Substantia nigra (tissue), 51 donors: ENCODE measurements at places on chromosomes 6 and 20.

GRCh38 chr6:29734046-29735018, 11.1 kb downstream of the HLA-F start:
- DNase-seq: no peak

GRCh38 chr6:32625137-32625536, 12.1 kb upstream of the HLA-DQA1 start:
- DNase-seq: no peak

DNA sequence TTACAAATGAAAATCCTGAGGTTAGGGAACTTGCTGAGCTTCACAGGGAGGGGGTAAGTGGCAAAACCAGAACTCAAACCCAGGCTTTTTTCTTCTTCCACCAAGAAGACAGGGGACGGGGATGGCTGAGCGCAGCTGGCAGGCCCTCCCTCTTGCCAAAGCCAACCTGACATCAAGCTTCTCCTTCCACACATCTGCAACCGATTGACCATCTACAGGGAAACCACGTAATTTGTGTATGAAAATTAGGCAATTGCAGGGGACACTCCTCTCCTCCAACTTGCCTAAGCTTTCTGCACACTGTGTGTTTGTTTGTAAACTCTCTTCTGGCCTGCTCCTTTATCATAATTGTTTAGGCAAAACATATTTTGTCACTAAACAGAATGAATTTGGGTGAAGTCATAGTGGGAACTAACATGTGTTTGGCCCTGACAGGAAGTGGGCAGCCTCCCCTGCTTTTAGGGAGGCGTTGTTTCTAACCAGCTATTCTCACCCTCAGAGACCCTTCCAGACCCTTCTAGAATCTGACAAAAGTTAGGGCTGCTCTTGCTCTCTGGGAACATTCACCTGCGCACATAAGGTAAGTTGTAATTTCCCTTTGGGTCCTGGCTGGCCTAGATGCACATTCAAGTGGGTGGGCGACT, 18.9 kb downstream of the ZNF831 start:
- no peak for DNase-seq

GRCh38 chr6:106025655-106026054, 60.5 kb upstream of the PRDM1 start:
- no peak for DNase-seq

DNA sequence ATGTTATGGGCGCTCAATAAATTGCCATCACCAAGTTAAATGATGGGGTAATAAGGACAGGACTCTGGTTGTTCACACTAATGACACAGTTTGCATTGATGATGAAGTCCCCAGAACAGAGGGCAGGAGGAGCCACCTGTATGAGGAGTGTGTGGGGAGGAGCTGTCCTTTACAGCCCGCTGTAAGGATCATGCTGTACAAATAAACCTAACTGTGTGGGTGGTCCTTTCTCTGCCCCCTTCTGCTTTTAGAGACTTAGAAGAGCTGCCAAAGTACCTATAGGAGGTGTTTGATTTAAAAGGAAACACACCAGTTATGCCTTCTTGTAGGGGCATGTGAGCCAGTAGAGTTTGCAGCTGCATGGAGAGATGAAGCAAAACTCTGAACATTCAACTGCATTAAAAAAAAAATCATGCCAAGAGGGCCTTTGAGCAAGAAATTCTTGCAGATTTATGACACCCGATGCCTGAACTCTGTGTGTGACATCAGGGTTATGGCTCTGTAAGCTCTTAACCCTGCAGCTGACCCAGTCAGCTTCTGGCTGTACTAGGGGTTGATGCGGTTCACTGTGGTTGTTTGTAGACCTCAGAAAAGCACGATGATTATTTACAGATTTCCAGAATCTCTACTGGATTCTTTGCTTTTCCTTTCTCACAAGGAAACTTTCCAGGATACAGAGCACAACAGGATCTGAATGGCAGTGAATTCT, 67.4 kb downstream of the UST start:
- no peak for DNase-seq

DNA sequence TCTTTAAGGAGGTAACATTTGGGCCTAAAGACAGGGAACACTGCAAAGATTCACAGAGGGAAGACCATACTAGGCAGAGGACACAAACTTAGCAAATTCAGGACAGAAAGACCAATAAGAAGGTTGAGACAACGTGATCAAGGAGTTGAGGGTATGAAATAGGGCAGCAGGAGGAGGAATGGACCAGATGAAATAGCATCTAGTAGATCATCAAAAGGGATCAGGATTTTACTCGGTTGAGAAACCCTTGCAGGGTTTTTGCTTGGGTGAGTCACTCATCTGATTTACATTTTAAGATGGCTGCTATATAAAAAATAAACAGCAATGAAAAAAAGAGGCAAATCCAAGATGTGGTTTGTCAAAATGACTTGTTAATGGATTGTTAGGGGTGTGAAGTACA, 4.7 kb downstream of the BCLAF1 start:
- DNase-seq: no peak

GRCh38 chr20:64049060-64049877, at the start of gene SOX18:
Gene SOX18 (minus strand): TSS chr20:64049639. CDS start chr20:64049516, 123 bp downstream.
- no peak for DNase-seq

DNA sequence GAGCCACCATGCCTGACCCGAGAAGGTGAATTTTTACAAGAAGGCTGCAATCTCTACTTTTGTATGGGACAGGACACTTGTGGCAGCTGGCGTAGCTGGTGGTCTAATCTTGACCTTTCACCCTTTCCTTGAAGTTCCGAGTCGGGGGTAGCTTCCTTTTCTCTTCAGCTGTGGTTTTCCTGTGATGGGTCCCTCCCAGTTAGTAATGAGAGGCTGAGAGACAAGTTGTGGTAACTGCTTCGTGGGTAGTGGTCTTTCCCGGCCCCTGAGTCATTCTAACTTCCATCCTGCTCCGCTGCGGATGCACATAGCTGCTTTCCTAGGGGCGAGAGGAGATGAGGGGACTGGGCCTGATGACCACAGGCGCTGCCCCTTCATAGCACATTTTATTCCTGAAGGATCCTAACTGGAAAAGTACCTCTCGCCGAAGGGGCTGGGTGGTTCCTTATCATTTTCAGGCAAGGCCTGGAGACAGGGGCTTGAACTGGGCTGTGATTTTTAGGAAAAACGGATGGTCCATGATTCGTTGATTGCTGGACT, 3.1 kb downstream of the SYNJ2 start:
- DNase-seq: no peak

DNA sequence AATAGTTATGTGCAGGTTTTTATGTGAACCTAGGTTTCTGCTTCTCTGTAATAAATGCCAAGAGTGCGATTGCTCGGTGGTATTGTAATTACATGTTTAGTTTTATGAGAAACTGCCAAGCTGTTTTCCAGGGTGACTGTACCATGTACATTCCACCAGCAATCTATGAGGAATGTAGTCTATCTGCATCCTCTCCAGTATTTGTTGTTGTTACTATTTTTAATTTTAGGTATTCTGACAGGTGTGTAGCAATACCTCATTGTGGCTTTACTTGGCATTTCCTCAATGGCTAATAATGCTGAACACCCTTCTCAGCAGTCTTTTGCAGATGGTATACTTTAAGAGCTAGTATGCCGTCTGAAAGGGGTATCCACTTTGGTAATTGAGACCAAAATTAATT, 142.1 kb downstream of the BMP2 start:
- no peak for DNase-seq

DNA sequence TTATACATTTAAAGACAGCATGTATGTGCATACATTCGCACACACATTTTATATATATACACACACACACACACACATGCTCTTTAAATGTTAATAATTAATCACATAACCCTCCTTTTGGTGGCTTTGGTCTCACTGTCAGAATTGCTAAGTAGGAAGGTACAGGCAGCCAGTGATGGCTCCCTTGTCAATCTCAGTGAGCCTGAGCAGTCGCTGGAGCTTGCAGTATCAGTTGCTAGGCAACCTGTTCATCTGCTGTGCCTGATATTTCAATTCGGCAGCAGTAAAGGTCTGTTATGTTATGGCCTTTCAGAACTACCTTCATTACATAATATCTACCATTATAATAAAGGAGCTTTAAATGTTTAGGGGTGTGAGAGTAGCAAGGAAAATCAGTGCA, 374.3 kb downstream of the LMBRD1 start:
- no peak for DNase-seq

GRCh38 chr20:54479138-54479906, 3.9 kb downstream of the DOK5 start:
- DNase-seq: no peak

DNA sequence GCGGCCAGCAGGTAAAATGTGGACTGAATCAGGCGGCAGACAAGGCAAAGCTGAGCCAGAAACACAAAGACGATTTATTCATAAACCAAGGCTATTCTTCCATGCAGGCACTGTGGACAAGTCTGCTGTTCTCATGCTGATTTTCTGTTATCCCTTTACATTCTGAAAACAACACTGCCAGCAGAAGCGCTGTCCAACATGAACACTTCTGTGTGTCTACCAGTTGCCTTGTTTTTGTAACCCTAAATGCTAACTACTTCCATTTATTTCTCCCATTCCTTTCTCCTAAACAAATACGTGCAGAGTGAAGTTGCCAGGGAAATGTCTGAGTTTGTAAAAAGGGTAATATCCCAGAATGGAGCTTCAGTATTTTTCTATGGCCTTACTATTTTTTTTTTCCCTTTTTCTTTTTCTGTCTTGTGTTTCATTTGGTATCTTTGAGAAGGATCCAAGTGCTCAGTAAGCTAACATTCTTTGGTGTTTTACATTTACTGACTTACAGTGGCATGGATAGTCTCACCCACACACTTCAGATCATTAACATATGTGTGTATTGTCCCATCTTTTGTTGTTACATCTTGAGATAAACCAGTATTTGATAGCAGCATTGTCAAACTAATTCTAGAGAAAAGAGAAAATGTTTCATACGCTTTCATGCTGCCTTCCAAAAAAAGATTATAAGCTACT, 1308.9 kb upstream of the MAP3K7 start:
- DNase-seq: no peak

DNA sequence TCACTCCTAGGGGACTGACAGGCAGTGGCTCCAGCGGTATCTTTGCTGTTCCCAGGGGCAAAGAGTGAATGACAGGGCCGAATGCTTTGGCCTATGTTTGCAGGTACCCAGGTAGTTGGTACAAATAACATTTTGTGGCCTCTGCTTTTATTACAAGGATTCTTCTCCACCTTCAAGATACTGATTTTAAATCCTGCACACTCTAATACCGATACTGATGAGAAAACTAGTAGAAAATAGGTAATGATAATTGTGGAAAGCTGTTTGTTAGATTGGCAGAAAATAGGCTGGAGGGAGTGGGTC, 772 bp downstream of the HINT3 start:
- no peak for DNase-seq

GRCh38 chr6:150651808-150652470, 52.3 kb downstream of the PLEKHG1 start:
- no peak for DNase-seq

DNA sequence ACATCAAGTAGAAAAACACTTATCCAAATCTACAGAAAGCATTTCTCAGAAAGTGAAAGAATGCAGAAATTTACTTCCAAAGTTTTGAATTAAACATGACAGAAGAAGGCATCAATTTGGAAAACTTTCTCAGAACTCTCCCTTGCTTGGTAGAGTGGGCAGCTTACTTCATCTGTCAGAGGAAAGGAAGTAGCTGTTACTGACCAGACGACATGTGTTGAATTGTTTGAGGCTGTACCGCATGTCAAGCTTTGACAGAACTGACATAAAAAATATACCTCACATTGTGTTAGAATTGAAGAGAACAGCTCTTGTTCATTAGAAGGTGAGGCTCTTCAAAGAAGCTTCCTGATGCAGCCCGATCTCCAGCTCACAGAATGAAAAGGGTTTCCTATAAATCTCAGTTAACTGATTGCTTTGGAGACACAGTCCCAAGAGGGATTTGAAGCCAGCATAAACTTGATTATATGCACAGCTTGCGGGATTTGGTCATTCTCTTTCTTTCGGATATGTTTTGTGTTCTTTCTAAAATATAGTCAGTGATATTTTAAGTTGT, 190.7 kb downstream of the PLCB1 start:
- no peak for DNase-seq

DNA sequence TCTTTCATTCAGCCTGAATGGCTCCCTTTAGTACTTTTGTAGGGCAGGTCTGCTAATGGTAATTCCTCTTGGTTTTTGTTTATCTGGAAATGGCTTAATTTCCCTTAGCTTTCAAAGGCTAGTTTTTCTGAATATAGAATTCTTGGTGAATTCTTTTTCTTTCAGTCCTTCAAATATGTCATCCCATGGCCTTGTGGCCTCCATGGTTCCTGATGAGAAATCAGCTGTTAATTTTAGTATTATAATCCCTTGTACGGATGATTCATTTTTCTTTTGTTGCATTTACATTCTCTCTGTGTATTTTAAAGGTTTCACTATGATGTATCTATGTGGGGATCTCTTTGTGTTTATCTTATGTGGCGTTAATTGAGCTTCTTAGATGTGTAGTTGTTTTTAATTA, 179.6 kb upstream of the ARG1 start:
- DNase-seq: no peak

- peak; percentile 43 for DNase-seq
Measured at GRCh38 chr20:44572551-44573500, 9.6 kb upstream of the PKIG start.

- DNase-seq: no peak
Measured at GRCh38 chr6:129416337-129416990, 293.5 kb downstream of the ARHGAP18 start.

DNA sequence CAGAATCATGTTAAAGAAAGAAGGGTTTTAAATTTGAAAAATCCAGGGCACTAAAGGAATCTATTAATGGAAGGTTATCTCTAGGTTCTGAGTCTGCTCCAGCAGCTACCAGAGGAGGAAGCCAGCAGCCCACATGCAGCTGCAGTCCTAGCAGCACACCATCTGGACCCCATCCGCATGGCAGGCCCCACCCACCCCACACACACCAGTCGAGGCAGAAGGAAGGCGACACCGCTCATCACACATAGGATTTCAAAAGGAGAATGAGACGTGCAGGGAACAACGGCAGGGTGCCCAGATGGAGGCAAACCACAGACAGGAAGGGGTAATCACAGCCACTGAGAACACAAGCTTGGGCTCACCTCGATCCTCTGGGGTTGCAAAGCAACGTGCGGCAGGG, 78.9 kb downstream of the GINS1 start:
- DNase-seq: no peak

- no peak for DNase-seq
Measured at GRCh38 chr6:38214159-38214558, 394.6 kb downstream of the ZFAND3 start.

DNA sequence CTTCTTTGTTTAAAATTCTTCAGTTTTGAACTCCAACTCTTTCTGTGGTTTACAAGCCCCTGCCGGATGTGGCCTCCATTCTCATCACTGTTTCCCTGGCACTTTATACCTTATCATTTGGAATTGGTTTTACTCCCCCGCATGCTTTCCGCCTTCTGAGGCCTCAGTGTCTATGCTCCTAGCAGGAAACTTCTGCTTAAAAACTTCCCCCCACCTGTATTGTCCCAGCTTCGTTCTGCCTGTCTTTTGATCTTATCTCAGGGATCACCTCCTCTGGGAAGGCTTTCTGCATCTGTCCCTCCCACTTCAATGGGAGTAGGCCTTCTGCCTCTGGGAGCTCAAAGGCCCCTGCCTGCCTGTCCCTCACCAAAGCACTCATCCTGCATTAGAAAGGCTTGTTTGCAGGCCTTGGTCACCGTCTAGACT, 3.4 kb upstream of the ANGPT4 start:
- no peak for DNase-seq

- DNase-seq: no peak
Measured at GRCh38 chr20:37669062-37669772, 24.6 kb upstream of the CTNNBL1 start.
